ENCODE measurements at places on chromosomes 1 and 21.

DNA sequence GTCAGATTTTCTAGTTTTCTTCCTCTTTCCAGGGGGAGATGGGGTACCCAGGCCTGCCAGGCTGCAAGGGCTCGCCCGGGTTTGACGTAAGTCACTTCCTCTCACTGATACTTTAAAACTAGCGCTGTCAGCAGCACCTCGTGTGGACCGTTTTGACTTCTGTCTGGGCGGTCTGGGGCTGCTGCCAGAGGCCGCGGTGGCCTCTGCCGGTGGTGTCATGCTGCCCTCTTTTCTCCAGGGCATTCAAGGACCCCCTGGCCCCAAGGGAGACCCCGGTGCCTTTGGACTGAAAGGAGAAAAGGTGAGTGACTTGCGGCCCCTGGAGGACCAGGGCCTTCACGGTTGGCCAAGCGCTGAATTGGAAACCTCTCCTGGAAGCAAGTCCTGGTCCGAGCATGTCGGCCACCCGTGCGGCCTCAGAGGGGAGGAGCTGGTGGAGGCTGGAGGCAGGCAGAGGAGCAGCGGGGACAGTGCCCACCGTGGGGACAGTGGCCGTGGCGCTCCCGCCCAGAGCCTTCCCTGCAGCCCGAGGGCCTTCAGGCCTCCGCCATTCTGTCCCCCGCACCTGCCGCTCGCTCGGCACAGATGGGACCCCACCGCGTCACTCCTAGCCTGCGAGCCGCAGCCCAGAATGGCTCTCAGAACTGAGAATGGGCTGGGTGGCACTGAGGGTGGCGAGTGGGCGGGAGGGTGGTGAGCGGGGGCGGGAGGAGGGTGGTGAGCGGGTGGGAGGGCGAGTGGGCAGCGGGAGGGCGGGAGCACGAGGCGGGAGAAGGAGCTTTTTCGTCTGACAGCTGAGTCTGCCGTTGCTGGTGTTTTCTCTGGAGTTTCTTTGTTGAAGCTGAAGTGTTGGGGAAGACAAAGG lies 9.4 kb downstream of the COL6A1 start:
- peak; percentile 48 for DNase-seq

DNA sequence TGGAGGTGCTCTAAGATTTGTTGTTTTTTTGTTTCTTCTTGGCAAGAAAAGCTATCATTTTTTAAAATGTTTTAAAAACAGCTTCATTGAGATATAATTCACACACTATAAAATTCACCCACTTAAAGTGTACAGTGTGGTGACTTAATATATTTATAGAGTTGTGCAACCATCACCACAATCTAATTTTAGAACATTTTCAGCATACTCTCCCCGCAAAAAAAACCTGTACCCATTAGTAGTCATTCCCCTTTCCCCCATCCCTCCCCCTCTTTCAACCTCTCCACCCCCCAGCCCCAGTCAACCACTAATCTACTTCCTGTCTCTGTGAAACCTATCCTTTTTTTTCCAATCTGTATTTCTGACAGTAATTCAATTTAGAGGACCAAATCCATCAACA lies 30.6 kb downstream of the ZC3H11B start:
- DNase-seq, result no peak

- no peak for DNase-seq
Observed at GRCh38 chr21:45865106-45865835, 116.3 kb upstream of the COL6A1 start.

- DNase-seq, result no peak
Observed at GRCh38 chr1:205246351-205247119, 18.8 kb downstream of the TMCC2 start.

- DNase-seq, result peak; percentile 86
Observed at GRCh38 chr1:226001963-226002666, 3.0 kb upstream of the SDE2 start.

- no peak for DNase-seq
Observed at GRCh38 chr1:185495898-185496297, 178.9 kb upstream of the IVNS1ABP start.

GRCh38 chr1:25695090-25695770 lies 78.6 kb downstream of the MAN1C1 start:
- no peak for DNase-seq

DNA sequence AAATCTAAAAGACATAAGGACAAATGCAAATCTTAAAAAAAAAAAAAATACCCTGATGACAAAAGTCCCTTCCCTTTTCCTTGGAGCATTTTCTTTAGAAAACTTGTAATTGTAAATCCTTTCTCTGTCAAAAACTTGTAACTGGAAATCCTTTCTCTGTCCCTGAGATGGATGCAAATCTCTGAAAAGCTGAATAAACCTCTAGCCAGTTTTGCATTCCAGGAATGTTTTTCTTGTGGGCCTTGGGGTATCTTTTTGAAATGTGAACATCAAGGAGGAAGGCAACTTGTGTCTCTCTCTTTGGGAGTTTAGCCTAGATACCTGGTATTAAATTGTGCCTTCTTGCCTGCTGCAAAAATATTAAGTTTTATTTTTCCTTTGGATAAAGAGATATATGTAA lies 305.3 kb downstream of the KCNT2 start:
- DNase-seq, result no peak

All from activated CD4-positive, alpha-beta T cell treated with anti-CD3 and anti-CD28 coated beads, Interleukin-2, amount 10 ng/mL, durations not matched to agents 24 days and 14 days (primary cell).